ENCODE measurements at places on chromosomes 12 and 14.

- DNase-seq, result no peak
Observed at GRCh38 chr12:117032593-117033381, 66.4 kb downstream of the TESC start.

DNA sequence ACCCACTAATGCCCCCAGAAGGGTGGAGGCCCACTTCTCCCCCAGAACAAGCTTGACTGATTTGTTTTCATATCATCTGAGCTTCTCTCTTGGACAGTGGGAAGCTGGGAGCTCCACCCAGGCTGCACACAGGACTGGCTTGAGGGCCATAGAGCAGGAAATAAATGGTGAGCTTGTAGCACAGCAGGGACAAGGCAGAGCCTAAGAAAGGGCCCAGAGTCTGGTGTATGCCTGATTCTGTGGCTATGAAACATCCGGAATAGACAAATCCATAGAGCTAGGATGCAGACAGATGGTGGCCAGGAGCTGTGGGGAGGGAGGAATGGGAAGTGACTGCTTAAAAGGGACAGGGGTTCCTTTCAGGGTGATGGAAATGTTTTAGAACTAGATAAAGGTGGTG, 79.0 kb downstream of the ARL6IP4 start:
- no peak for DNase-seq

- no peak for DNase-seq
Observed at GRCh38 chr12:81944886-81945285, 185.7 kb upstream of the PPFIA2 start.

GRCh38 chr12:124352839-124353238, 57.9 kb downstream of the RFLNA start:
- no peak for DNase-seq

DNA sequence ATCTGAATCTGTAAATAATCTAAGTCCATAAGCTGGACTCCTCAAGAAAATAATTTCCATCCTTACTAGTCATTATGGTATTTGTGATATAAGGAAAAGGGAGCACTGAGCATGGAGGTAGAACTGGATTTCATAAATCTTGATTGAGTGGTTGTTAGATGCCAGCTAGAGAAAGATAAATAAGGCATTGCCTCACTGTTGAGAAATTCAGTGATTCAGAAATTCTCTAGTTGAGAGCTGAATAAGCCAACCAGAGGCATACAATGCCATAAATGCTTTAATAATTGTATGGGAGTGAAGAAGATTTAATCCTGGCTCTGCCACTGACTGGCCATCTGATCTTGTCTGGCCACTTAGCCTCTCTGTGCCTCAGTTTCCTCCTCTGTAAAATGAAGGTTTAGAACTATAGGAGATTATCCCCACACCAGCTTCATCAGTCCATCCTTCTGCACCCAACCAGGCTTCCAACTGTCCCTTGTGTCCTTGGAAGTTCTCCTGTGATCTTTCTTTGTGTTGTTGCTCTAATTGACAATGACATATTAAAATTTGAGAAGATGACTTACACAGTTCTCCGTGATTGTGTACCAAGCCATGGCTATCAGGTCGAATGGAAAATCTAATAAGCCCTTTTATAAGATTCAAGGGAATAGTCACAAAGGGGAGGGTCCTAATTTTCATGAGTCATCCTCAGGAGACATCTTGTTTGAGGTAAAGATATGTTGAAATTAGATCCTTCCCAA, 394.3 kb downstream of the EGLN3 start:
- DNase-seq, result no peak

GRCh38 chr12:52181746-52182145, 10.1 kb downstream of the KRT80 start:
- DNase-seq, result no peak

- DNase-seq, result no peak
Observed at GRCh38 chr12:106234449-106234848, 13.4 kb downstream of the CKAP4 start.
